Femur (tissue), 1 donor: ENCODE measurements at places on chromosomes 2 and 18.

DNA sequence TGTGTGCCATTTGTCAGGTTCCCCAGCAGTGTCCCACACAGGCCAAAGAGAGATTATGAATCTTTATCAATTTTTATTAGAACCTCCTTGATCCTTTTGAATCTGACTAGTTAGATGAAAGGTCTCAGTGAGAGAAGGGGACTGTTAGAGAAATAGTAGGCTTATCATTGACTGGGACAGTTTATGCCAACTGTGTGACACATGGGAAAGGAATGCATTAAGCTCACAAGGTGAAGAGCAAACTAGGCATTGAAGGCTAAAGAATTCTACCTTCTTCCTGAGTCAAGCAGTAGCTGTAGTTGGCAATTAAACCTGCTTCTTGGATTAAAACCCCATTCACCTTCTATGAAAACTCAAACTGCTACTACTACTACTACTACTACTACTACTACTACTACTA lies 389.6 kb upstream of the CDH19 start:
- no peak for DNase-seq

DNA sequence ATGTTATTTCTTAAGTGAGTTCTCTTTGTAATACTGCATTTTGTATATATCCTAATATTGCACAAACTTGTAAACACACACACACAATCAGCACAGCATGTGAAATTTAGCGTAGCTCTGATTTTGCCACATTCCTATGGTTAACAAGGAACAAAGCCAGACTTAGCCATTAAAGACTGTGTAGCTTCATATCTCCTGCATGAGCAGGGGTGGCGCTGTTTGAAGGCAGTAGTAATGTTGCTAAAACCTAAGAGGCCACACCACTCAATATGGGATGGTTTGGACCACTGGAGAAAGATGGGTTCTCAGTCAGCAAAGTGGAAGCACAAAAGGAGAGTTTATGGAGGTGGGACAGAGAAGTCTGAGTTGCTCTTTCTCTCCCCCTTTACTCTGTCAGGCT lies 61.1 kb upstream of the RND3 start:
- DNase-seq, result no peak

GRCh38 chr2:172196768-172197431 lies 94.2 kb upstream of the DLX2 start:
- DNase-seq, result no peak

GRCh38 chr2:181574321-181574720 lies 82.6 kb downstream of the CERKL start:
- DNase-seq, result no peak

- no peak for DNase-seq
These were observed 393.1 kb upstream of the DCC start for GRCh38 chr18:51946946-51947345.

GRCh38 chr2:85862426-85862825 lies 26.4 kb downstream of the ST3GAL5 start:
- DNase-seq, result no peak

DNA sequence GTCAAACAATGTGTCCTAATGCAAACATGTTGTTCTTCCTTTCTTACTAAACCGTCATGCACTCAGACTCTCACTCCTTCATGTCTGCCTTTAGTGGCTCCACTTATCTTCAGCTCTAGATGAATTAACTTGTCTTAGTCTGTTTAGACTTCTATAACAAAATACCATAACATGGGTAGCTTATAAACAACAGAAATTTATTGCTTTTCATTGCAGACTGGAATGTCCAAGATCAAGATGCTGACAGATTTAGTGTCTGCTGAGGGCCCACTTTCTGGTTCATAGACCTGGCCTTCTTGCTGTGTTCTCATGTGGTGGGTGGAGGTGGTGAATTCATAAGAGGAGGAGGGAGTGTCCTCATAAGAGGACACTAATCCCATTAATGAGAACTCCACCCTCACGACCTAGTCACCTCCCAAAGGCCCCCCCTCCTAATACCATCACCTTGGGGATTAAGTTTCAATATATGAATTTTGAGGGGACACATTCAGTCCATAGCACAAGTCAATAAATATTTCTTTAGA lies 32.3 kb downstream of the RALBP1 start:
- DNase-seq, result no peak

DNA sequence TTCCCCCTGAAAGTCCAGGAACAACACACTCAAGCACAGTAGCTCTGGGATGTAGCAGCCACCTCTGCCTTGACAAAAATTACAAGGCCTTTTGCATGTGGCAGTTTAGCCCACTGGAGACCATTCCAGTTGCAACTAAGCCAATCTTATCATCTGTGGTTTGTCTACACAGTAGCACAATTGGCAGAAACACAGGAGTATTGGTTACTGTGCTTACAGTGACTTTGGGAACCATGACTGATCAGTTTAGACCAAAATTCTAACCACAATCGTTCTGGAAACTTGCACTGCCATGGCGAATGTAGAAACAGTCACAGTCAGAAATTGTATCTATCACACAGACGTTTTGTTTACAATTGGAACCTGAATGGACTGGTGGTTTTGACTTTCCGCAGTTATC lies 403.7 kb upstream of the MEIS1 start:
- DNase-seq, result peak; percentile 21

DNA sequence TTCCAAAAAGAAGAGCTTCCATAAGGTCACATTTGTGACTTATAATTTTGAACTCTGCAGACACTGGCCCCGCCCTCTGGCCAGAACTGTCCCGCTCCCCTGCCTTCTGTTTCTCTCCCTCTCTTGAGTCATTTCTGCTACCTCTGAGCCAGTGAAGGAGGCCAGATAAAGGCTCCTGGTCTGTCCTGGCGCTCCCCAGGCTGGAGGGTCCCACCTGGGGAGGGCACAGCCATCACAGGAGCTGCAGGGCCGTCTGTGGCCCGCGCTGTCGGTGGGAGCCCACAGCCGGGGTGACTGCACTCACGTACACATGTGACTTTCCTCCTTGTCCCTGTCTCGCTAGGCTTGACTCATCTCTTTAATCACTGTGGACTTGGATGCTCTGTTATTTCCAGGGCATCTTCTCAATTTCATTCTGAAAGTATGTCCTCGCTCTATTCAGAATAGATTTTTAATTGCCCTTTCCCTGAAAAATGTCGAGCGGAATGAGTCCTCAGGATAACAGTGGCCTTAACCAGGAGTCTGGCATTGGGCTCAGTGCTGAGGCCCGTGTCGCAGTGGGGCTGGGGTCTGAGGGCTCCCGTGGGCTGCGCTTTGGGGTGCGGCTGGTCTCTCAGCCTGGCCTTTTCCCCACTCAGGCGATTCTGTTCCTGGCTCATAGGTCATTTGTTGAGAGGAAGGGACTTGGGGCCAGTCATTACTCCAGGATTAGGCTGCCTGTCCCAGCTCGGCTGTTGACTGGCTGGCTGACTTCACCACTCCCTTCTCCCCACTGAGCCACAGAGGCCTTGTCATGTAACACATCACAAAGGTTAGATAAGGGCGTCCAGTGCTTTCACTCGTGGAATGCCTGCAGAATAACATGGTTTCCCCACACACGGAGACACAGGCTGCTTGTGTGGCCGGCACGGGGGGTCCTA lies 34.5 kb downstream of the KLHL29 start:
- peak; percentile 18 for DNase-seq

- DNase-seq, result no peak
These were observed 50.3 kb downstream of the KCNF1 start for GRCh38 chr2:10962004-10962403.

GRCh38 chr2:69483024-69483423 lies 45.8 kb upstream of the NFU1 start:
- DNase-seq, result no peak

- no peak for DNase-seq
These were observed 7.3 kb upstream of the MTLN start for GRCh38 chr2:110219496-110220189.

GRCh38 chr2:174063492-174064092 lies 98.4 kb upstream of the SP3 start:
- no peak for DNase-seq

GRCh38 chr2:56109994-56110393 lies 73.8 kb upstream of the CCDC85A start:
- no peak for DNase-seq

GRCh38 chr2:69465513-69466456 lies 28.6 kb upstream of the NFU1 start:
- DNase-seq, result peak; percentile 55

- no peak for DNase-seq
These were observed 634.0 kb upstream of the FSHR start for GRCh38 chr2:49788300-49788699.

DNA sequence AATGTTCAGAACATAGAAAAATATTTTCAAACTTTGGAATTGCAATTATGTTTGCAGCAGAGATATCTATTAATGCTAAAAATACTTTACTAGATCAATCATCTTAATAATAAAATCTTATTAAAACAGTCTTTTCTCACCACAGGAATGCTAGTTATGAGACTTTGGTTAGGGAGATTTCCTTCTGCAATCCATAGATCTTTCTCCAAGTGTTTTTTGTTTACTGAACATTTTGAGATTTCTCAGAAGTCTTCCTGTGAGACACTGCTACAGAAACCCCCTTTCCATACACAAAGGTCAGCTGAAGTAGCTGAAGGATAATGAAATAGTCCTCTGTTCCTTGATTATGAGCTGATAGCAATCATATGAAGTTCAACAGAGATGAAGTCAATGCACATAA lies 59.4 kb upstream of the RAPH1 start:
- DNase-seq, result no peak

- no peak for DNase-seq
These were observed 94.1 kb upstream of the CD302 start for GRCh38 chr2:159891917-159892730.

GRCh38 chr2:73350035-73350691 lies 35.5 kb upstream of the ALMS1 start:
- DNase-seq, result no peak

GRCh38 chr2:128413014-128413717 lies 94.5 kb upstream of the HS6ST1 start:
- peak; percentile 6 for DNase-seq

DNA sequence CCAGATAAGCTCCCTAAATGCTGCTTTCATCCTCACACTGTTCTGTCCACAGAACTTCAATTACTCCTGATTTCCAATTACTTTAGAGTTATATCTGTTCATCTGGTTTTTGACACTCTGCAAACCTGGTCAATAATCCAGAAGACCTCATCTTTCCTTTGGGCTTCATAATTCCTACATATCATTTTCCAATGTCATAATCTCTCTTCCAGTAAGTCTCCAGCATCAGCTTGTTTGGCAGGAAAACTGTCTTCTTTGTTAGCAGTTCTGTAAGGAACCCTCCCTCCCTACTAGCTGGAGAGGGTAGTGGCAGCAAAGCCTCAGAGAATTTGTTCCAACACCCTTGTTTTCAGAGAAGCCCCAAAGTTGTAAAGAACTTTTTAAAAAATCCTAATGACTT lies 11.9 kb upstream of the SLC14A1 start:
- no peak for DNase-seq

DNA sequence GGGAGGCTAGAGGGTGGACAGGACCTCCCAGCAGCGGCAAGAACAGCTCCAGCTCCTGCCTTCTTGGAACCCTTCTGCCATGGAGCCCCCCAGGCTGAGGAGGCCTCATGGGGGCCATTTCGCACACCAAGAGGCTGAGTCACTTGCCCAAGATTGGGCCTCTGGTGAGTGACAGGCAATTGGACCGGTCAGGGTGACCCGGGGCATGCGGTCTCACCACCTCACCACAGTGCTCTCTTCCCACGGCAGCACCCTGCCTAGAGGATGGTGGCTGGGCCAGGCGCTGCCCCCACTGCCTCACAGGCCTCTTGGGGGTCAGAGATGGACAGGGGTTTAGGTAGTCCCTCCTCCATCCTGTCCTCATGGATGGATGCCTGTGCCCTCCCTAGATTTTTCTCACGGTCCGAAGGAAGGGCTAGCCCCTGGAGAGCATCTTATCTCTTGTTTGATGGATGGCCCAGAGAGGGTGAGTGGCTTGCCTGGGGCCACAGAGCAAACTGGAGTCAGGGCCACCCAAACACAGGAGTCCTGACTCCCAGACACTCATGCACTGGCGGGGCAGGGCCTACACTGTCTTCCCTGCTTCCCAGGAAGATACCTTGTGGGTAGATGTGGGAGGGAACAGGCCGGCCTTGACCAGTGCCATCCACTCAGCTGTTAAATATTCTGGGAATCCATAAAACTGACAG lies 119.2 kb downstream of the INHBB start:
- no peak for DNase-seq

GRCh38 chr2:233082931-233083755 lies 23.0 kb downstream of the INPP5D start:
- DNase-seq, result no peak

- no peak for DNase-seq
These were observed 7.3 kb upstream of the PLEK start for GRCh38 chr2:68357605-68358337.

- no peak for DNase-seq
These were observed 1.2 kb downstream of the GALNT5 start for GRCh38 chr2:157258520-157259326.

DNA sequence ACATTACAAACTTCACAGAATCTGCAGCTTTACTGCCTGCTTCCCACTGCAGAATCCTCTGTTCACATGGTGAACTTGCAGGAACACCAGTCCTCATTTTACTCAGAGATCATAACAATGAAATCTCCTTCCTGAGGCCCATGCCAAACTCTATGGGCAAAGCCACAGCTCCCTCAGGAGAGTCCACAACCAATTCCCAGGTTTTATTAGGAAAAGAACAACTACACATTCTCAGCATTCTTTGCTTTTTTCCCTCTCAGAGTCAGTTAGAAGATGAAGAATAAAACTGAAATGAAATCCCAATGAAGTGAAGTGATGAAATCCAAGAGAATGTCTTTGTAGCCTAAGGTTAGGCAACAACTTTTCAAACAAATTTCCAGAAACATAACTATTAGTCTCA lies 233.7 kb downstream of the DSEL start:
- DNase-seq, result no peak

DNA sequence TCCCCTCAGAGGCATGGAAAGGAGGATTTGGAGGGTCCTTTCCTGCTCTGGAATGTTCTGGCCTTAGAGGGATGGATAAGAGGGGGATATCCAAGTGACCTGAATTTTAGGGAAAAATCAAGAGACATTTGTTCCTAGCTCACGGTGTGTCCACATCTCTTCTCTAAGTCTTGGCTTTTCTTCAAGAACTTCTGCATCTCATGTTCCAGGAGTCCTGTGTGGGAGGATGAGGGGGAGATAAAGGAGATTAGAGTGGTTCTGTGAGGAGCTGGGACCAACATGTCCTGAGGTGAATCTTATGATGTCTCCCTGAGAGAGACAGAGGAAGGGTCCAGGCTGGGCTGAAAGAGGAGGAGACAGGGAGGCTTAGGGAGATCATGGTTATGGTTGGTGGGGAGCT lies 11.7 kb downstream of the EMX1 start:
- no peak for DNase-seq

GRCh38 chr2:7703048-7703447 lies 785.8 kb downstream of the RNF144A start:
- no peak for DNase-seq

DNA sequence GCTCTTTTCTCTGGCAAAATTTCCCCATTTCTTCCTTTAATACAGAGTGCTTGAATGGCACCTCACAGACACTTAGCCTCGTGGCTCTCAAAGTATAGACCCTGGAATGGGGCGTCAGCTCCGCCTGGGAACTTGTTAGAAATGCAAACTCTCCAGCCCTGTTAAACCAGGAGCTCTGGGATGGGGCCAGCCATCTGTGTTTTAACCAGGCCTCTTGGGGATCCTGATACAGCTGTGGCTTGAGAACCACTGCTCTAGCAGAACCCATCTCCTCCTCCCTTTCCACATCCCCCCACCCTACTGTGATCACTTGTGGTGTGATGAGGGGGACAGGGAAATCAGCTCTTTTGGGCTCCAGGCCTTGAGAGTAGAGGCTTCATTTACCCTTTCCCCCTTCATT lies 15.9 kb downstream of the LTBP1 start:
- peak; percentile 46 for DNase-seq
